ENCODE measurements at places on chromosomes 11 and 22.

DNA sequence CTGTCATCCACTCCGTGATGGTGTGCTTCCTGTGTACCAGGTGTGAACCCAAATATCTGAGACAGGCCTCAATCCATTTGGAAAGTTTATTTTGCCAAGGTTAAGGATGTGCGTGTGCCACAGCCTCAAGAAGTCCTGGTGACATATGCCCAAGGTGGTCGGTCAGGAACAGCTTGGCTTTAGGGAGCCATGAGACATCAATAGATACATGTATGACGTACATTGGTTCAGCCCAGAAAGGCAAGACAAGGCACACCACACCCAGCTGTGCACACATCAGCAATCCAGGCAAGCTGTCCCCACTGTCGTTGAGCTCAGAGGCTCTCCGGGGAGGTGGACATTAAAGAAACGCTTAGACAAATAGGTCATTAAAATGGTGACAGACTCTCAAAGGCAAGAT is 56.8 kb upstream of the SHANK2 start:
- DNase-seq: no peak

- DNase-seq: no peak
These were observed 2.1 kb downstream of the KDM4D start for GRCh38 chr11:94975599-94975998.

DNA sequence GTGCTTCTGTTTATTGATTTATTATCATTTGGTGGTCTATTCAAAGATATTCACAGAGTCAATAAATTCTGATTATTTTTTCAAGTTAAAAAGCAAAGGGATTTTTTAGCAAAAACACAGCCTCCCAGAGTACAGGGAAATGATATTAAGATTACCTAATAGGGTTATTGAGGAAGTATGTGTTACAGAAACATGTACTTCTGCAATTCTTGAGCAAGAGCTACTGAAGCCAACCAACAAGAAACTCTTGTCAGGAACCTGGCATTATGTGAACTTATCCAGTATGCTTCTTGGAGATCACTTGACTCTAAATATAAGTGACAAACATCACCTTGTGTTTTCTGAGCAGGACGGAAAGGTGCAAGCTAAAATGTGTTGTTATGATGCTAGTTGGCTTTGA is 42.0 kb upstream of the CARD18 start:
- DNase-seq: no peak

- DNase-seq: no peak
These were observed 724.2 kb downstream of the BRD1 start for GRCh38 chr22:49103314-49104059.

GRCh38 chr11:20192151-20192550 is 31.9 kb upstream of the DBX1 start:
- DNase-seq: no peak

- no peak for DNase-seq
These were observed 5.2 kb upstream of the OLFML1 start for GRCh38 chr11:7480113-7480512.

DNA sequence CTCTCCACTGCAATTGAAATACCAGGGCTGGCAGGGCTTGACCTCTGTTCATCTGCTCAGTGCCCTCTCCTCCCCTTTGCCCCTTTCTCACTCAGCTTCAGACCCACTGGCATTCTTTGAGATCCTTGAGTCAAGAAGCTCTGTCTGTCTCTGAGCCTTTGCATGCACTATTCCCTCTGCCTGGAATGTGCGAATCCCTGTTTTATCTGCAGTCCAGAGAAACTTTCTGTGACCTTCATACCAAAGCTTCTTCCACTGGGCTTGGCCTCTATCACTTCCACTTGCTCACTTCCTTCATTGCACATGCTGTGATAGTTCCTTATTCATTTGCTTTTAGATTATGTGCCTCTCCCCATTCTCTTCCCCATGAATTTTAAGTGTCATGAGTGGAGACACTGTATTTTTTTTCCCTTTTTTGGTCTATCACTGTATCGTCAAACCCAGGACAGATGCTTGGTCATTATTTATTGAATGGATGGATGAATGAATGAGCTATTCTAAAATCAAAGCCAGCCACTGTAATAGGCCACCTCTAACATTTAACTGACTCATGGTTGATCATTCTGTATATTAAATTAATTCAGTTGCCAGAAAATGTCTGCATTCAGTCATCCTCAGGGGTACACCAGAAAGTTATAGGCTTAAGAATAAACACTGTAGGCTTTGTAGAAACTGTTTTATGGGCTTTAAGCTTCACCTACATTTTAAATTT is 88.7 kb upstream of the TIMP3 start:
- no peak for DNase-seq

- no peak for DNase-seq
These were observed 39.7 kb upstream of the SUSD2 start for GRCh38 chr22:24141586-24141985.

GRCh38 chr11:117644403-117645155 is 152.4 kb downstream of the DSCAML1 start:
- DNase-seq: no peak

DNA sequence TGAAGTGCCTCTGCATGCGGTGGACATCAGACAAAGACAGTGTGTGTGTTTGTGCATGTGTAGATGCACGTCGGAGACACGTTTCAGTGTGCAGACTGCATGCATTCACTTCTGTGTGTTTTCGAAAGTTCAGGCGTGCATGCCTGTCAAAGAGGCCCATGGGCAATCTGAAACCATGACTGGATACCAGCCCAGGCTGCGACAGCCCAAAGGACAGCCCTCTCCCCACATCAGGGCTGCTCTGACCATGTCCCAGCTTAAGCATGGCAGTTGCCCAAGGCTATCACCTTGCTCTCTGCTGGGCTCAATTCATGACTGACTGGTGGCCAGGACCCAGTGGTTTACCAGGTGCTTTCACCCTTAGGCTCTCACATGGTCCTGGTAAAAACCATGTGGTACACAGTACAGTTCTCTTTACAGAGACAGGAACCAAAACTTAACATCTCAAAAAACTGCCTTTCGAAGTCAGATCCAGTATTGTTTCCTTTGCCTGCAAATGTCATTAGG is 423.7 kb upstream of the CADM1 start:
- DNase-seq: no peak

DNA sequence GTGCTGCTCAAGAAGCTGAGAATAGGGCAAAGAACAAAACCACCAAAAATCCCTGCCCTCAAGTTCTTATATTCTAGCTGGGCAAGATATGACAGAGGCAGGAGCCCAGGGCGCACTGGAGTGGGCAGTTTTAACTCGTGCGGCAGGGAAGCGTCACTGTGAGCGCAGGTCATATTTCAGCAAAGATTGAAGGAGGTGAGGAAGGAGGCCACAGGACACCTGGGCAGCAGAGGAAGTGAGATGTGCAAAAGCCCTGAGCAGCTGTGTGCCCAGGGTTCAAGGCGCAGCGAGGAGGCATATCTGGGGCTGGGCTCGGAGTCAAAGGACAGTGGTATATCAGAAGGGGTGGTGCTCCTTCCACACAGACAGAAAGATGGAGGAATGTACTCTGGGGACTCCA is 13.5 kb downstream of the KCNC1 start:
- DNase-seq: no peak

- DNase-seq: no peak
These were observed 14.6 kb upstream of the POLD3 start for GRCh38 chr11:74577624-74578396.

DNA sequence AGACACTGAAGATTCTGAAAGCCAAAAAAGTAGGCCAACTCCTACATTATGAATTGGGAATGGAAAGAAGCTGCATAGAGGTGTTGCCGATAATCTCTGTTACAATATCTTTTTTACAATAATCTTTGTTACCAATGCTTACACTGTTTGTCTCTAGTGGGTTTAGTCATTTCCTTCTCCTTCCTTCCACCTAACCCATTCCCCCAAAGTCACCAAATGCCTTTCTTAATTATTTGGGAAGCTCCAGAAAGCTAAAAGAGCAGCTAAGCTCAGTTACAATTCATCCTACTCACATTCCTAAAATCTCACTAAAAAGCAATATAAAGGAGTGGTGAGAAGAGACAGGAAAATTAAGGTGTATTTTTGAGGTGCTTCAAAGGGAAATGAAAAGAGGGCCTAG is 313.7 kb downstream of the SWAP70 start:
- no peak for DNase-seq

DNA sequence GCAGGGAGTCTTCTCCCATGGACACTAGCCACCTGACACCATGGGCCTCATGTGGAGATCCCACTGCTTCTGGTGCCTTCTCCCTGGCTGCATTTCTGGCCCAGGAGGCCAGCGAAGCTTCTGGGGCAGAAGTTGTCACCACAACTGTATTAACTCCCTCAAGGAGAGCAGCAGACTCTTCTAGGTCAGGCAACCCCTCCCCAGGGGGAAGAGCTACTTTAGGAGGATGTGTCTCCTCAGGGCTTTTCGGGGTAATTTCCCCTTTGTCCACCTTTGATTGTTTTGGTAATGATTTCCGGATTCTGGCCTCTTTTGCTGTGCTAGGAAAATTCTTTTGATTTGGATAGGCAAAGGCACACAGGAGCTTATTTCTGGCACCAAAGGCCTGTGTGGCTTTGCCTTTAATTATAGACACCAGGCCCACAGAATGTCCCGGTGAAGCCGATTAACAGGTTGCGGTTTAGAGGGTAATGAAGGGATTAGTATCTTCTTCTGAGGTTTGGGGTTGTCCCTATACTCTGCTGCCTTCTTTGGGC is 8.9 kb upstream of the UCP2 start:
- no peak for DNase-seq

- DNase-seq: no peak
These were observed 25.3 kb upstream of the LMO1 start for GRCh38 chr11:8288824-8289491.

GRCh38 chr11:123474994-123475393 is 44.9 kb downstream of the GRAMD1B start:
- no peak for DNase-seq

DNA sequence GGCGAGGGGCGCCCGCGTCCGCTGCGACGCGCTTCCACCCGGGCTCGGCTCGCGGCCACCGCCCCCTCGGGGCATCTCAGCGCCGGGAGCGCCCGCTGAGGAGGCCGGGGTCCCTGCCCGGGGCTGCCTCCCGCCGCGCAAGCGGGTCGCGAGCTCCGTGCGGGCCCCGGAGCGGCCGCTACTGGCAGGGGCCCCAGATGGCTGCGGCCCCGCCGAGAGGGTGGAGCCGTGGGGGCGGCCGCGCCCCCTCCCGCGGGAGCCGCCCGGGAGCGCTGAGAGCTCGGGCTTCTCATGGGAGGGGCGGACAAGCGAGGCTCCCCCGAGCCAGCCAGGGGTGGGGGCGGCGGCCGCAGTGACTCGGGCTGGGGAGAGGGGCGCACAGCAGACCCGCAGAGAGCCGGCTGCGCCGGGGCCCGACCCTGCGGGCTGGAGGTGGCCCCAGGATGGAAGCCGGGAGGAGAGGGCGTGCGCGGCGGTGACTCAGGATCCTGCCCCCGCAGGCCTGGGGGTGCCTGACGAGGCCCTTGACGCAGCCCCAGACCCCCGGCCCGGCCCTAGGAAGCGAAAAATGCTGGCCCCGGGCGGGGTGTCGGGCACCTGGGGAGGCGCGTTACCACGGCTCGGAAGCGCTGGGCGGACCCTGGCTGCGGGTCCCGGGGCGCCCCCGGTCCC is 603 bp upstream of the ZFTA start:
- DNase-seq: peak; percentile 15

GRCh38 chr11:76236092-76236999 is 30.0 kb upstream of the WNT11 start:
- DNase-seq: peak; percentile 17

- no peak for DNase-seq
These were observed 267.3 kb downstream of the DLG2 start for GRCh38 chr11:85359859-85360258.

- no peak for DNase-seq
These were observed 68.0 kb downstream of the WNT7B start for GRCh38 chr22:45908961-45909360.

- no peak for DNase-seq
These were observed 1062.8 kb downstream of the DLG2 start for GRCh38 chr11:84564180-84564866.

DNA sequence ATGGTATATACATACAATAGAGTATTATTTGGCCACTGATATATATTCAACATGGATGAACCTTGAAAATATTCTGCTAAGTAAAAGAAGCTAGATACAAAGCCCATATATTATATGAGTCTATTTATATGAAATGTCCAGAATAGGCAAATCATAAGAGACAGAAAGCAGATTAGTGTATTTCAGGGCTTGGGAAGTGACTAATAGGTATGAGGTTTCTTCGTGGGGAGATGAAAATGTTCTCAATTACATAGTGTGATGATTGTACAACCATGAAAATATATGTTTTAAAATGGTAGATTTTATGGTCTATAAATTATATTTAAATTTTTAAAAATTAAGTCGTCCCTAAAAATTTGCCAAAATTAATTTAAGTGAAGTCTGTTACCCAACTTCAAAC is 92.2 kb downstream of the STK33 start:
- DNase-seq: no peak

DNA sequence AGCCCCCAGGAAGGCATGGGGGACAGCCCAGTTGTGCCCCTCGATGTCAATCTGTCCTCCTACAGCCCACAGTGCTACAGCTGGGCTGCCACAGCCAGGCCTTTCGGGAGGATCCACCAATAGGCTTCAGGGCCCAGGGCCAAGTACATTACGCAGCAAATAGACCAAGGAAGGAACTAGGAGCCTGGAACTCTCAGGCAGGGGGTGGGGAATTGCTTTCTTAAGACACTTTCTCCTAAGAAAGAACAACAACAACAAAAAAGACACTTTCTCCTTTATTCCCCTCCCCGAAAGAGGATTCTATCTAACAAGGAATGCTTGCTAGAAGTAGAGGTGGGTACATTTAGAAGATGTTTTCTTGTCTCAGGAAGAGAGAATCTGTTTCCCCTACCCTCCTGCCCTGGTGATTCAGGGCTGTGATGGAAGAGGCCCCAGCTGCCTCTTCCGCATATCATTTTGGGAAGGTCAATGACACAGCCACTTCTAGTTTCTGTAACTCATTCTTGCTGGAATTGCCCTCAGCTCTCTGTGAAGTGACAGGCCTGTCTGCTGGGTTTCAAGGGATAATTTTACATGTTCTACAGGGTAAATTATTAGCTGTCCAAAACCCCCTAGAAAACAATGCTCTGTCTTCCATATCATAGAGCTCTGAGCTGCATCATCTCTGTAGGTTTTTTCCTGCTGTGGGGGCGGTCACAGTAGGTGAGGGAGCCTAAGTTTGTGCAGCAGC is 6.0 kb upstream of the MALAT1 start:
- no peak for DNase-seq

DNA sequence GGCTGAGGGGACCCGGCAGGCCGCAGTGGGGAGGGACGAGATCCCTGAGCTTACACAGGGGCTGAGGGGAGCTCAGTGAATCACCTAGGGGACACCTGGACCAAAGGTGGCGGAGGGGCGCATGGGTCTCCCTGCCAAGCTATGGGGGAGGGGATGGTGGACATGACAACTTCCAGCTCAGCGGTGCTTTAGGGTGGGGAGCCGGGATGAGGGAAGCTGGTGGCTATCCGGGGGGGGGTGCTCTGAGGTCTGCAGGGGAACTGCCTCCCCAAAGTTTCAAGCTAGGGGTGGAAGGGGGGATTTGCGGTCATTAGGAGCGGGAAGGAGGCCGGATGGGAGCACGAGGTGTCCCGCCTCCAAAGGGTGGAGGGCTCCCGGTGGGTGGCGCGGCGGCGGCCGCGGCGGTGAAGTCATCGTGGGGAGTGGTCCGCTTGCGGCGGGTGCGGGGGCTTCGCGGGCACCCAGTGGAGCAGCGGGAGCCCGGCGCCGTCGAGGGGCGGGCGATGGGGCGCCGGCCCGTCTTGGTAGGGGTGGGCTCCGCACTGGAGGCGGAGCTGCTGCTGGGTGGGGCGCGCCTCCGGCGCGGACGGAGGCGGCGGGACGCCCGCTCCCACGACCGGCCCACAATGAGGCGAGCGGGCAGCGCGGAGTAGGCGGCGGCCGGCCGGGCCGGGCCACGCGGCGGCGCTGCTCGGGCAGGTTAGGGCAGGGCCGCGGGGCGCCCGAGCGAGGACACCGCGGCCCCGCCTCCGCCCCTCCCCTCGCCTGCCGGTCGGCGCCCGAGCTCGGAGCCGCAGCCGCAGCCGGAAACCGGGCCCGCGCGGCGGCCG is at the start of gene MICALL1:
Gene MICALL1 (plus strand): TSS at position 764 of the 830 bp plus-strand sequence. CDS start 126 bp downstream, outside the sequence.
- DNase-seq: peak; percentile 63

Measured in central memory CD4-positive, alpha-beta T cell (primary cell).